ENCODE measurements at places on chromosomes 4 and X. TPM values are rescaled to one million over a fixed set of nuclear protein-coding genes. Genes with fewer than 3 reads are reported as not detected.

Gene DNAAF6
- not detected for total RNA-seq

DNA sequence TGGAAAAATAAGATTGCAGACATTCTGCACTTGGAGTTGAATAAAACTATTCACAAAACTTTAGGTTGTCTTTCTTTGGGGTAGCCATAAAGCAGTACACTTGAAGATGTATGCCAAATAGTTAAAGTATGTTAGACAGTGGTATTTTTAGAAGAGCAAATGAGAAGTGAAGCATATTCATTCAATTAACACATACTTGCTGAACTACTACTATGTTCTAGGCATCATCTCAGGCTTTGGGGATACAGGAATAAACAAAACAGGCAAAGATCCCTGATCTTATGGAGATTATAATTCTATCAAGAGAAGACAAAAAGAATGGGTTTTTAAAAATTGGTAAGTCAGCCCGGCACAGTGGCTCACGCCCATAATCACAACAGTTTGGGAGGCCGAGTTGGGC is 29.0 kb downstream of the RBMX start:
- DNase-seq, result no peak

- DNase-seq, result no peak
These were observed 73.9 kb downstream of the FAT4 start for GRCh38 chr4:125388613-125389012.

DNA sequence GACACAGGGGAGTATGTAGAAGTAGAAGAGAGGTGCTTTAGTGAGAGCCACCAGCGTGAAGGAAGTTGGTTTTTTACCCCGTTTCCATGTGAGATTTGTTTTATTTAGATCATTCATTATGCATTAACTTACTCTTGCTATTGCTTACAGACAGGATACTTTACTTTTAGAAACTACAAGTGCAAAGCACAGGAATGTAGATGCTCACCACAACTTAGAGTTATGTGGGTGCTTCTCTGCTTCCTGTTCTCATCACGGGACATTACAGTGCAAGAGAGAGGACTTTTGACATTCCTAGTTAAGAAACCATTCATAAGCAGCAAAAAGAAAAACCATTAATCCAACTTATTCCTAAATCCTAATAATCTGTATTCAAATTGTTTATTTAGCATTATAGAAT is 25.6 kb upstream of the SPANXD start:
- DNase-seq, result no peak

GRCh38 chrX:72123471-72124185 is 8.1 kb downstream of the RTL5 start:
- peak; percentile 68 for DNase-seq

DNA sequence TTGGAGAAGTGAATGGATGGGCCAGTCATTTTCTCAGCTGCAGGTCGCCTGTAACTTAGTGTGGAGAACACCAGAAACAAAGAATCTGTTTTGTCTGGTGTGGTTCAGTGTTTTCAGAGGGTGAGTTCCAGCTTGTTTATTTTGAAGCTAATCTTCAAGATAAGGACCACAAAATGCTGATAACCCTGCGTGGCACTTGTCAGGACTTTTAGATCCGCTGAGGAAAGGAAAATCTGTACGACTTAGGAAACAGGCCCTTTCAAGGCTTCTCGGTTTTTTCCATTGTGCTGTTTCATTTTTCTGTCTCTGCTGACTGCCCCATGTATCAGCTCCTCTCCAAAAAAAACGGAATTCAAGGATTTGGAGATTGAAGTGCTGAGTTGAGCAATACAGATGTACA is 8.7 kb upstream of the ANAPC4 start:
- DNase-seq, result no peak

- DNase-seq, result no peak
These were observed 22.3 kb downstream of the TEC start for GRCh38 chr4:48247142-48247877.

Gene CT45A2
- not detected for total RNA-seq

All from Right ventricle myocardium superior (tissue), 1 donor.